ENCODE measurements at places on chromosomes 3 and 15.

DNA sequence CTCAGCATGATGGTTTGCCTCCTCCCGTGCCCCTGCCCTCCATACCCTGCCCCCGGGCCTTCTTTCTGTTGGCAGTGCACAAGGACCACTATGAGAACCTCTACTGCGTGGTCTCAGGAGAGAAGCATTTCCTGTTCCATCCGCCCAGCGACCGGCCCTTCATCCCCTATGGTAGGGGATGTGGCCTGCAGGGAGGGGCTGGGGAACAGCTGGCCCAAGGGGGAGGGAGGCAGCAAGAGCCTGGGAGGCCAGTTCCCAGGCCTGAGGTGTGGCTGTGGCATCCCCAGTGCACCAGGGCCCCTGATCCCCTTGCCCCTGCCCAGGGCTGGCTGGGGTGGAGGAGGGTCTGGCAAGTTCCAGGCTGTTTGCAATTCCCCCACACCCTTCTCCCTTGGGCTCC is 2.6 kb upstream of the PLA2G4B start:
- no peak for DNase-seq

DNA sequence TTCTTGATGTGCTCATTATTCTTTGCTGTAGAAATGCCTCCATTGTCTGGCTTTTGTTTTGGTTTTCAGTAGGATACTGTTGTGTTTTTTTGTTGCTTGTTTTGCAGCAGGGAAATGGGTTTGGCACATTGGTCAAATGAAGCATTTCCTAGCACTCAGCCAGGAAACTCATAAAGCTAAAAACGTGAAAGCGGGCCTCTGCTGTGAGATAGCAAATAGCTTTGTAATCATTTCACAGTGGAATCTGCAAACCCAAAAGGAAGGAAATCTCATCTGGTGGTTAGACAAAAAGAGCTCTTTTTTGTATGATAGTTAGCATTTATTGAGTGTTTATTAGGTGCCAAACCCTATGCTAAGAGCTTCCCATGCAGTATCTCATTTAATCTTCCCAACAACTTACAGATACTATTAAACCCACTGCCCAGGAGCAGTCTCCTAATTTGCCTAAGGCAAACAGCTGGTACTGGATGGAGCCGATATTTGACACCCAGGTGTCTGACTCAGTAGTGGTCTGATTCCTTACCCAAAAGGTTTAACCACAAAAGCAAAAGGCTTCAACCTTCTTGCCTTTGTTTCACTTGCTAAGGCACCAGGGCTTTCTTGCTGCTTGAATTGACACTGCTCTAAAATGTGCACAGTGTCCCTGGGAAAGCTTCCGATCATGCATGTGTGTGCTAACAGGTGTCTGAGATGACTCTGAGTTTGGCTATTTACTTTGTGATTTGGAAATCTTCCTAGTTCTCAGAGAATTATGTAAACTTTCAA is 527.9 kb upstream of the MDFIC2 start:
- no peak for DNase-seq

GRCh38 chr3:4224331-4224730 is 78.8 kb upstream of the SETMAR start:
- DNase-seq = no peak

DNA sequence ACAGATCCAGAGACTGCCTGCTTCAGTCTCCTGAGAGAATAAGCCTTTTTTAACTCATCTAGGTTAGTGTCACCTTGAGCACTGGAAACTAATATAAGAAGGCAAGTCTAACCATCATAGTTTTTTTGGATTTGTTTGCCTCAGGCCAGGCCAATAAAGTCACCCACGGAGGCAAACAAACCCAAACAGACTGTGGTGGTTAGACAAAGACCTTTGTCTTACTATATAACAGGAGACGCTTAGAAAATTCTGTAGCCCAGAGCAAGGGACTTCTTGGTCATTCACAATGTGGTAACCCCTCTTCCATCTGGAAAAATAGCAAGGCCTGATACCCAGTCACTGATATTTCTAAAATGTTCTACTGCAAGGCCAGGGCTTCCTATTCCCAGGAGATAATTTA is 45.3 kb upstream of the PPP2R3A start:
- no peak for DNase-seq

- DNase-seq = no peak
Observed at GRCh38 chr3:131972091-131972490, 62.7 kb downstream of the CPNE4 start.

DNA sequence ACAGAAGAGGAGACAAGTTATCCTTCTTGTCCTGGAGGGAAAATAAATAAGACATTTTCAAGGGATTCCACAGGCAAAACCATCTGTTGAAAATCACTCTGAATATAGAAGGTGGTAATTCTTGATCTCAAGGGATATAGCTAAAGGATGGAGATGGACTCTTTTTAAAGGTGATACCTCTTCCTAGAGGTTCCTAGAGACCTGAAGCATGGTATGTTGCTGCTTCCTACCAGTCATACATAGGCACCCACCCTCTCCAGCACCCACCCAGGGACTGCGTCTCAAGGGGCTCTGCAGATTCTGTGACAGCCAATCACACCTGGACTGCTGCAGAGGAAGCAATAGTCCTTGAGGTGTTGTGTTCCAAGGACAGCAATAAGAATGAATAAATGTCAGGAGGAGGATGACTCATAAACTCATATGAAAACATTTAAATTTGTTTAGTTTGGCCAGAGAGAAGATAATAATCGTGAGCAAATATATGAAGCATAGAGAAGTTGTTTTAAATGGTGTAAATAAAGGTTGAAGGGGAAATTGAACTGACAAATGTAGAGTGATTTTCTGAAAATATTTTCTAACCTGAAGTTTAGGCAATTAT is 741.6 kb upstream of the CBLB start:
- DNase-seq = no peak

GRCh38 chr15:87736891-87737389 is 519.6 kb downstream of the NTRK3 start:
- DNase-seq = no peak

GRCh38 chr15:66886686-66887273 is 178.6 kb upstream of the SMAD3 start:
- peak; percentile 30 for DNase-seq

GRCh38 chr15:29692527-29692926 is 129.7 kb downstream of the TJP1 start:
- no peak for DNase-seq

GRCh38 chr3:30904996-30905395 is 10.5 kb upstream of the GADL1 start:
- DNase-seq = no peak

DNA sequence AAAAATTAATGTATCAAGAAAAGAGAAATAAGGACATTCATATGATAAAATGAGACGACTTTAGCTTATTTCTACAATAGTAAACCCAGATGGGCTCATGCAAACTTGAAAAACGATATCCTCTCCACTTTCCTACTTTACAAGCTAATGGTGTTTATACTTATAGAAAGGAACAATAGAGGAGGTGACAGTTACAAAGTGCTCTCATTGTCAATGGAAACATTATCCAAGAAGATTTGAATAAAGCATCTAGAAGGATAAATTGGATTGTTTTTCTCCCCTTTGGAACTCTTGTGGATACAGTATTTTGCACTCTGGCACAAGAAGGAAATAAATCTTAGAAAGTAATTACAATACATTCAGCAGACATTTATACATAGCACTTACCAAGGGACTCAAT is 20.2 kb upstream of the CCDC66 start:
- no peak for DNase-seq

- DNase-seq = no peak
Observed at GRCh38 chr3:134917631-134918030, 122.6 kb downstream of the EPHB1 start.

- peak; percentile 21 for DNase-seq
Observed at GRCh38 chr15:80615783-80616391, 79.2 kb upstream of the ABHD17C start.

DNA sequence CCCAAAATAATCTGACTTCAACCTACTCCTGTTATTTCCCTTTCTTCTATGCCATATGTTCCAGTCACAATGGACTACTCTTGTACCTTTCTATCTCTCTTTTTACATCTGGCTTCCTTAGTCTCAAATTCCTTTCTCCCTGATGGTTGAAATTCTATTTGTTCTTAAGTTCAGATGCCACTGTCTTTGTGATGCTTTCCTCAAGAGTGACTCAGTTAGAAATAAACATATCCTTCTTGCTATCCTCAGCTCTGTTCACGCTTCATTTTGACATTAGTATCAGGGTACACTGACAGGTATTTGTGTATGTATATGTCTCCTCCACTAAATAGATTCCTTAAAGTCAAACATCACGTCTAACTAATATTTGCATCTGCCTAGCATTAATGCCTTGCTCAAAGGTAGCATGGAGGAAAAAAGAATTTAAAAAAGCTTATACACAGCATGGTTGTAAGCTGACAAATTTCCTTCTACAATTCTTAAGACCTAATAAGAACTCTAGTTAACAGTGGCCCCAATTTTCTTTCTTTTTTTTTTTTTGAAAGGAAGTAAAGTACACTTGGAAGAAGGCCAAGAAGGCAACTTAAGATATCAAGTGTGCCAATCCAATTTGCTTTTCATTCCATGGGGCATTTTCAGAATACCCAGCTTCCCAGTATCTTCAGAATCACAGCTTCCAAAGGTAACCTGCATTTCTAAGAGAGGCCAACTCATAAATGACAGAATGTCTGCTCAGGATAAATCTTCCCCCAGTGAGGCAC is 58.0 kb downstream of the CHAC1 start:
- DNase-seq = no peak

GRCh38 chr3:139110072-139110830 is 65.6 kb upstream of the PRR23C start:
- peak; percentile 26 for DNase-seq

DNA sequence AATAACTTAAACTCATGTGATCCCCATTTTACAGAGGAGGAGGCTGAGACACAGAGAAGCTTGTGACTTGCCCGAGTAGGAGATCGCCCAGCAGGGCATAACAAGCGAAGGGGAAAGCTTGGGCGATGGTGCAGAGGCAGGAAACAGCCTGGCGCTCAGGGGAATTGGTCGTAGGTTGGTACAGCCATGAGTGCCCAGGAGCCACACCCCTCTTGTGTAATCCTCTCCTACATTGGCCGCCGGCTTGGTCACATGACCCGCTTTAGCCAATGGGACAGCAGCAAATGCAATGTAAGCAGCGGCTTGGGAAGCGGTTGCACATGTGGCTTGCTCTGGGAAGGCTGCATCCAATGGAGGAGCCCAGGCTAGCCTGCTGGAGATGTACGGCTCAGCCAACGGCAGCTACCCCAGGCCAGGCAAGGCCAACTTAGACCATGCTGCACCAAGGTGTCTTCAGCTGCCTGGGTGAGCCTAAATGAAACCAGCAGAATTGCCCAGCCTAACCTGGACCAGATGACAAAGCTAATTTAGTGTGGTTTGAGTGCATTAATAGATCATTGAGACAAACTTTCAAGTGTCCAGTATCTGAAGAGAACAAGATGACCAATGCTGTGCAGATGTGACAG is 50.3 kb upstream of the SLC6A6 start:
- no peak for DNase-seq

DNA sequence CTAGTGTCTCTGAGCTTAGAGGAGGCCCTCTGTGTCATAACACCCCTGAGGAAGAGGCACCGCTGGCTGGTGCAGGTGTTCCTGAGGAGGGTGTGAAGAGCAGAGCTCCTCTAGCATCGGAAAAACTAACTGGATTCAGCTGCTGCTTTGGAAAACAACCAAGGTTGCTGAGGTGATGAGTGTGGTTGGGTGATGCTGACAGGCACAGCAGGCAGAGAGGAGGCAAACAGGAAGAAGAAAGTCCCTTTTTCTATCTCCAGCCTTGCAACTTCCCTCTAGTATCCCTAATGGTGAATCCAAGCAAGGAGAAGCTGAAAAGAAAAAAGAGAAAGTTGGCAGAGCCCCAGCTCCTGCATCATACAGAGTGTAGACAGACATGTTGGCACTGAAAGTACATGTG is 3.8 kb upstream of the OR4F15 start:
- no peak for DNase-seq

- no peak for DNase-seq
Observed at GRCh38 chr3:69698728-69699127, 40.5 kb upstream of the MITF start.

DNA sequence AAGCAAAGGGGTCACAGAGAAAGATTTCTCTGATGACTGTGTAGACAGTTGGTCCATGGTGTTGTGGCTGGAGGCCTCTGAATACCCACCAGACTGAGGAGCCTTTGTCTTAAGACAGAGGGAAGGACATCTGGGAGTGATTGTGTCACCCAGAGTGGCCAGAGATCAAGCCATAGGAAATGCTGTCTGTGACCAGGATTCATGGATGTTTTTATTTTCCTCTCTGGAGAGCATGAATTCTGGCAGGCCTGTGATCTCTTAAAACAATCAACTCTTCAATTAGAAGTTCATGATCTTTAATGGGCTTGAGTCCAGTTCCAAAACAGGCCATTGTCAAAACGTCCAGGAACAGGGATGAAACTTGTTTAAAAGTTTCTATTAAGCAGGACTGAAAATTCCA is 198.9 kb upstream of the CTDSPL start:
- DNase-seq = no peak

GRCh38 chr3:51706788-51707731 is at the start of gene GRM2:
Gene GRM2, plus strand, starts transcription at chr3:51707068. Its CDS starts 1,916 bp downstream, at chr3:51708984.
- no peak for DNase-seq

DNA sequence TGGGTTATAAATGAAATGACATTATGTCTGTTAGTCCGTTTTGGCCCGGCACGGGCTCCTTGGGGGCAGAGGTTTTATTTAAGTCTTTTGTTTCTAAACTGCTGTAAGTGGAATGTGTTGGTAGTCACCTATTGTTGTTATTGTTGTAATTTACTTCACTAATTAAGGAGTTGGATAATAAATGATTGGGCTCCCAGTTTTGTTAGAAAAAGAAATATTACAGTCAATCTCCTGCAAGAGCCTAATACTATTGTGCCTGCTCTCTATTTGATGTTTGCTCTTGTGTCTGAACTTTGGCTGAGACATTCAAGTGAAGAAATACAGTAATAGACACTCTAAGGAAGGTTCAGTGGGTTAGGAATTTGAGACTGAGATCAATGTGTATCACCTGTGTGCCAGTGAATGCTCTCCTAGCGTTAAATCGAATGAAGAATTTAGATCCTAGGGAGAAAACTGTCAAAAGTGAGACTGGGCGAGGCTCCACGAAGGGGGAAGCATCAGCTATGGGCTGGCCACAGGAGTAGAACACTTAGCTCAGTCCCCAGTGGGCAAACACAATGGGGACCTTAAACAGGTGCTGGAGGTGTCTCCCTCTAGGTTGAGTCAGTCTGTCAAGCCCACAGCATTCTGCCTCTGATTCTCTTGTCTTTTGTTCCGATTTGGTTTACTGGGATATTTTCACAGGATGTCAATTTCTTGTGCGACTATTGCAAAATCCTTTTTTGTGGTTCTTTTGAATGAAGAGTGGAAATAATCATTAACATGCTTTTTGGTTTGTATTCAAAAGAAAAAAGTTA is 1.2 kb downstream of the ROBO2 start:
- no peak for DNase-seq

GRCh38 chr3:125318871-125319270 is 56.3 kb downstream of the ZNF148 start:
- no peak for DNase-seq

DNA sequence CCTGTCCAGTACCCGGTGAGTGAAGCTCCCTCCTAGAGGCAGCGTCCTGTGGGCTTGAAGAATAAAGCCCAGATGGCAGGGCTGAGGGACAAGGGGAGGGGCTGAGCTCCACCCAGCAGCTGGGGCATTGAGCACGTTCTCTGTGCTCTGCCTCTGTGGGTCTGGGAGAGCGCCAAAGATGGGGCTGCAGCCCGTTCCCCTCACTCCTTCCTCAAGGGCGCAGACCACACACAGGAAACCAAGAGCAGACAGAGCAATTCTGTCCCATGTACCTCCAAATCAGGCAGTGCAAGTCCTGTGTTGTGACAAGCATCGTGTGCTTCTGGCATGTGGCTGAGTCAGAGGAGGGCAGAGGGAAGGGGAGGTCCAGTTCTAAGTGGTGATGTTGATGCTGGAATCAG is 15.7 kb upstream of the KIF23 start:
- DNase-seq = no peak

Data from activated CD8-positive, alpha-beta memory T cell treated with anti-CD3 and anti-CD28 coated beads for 24 hours (primary cell).